ENCODE measurements at places on chromosomes 7 and 10.

DNA sequence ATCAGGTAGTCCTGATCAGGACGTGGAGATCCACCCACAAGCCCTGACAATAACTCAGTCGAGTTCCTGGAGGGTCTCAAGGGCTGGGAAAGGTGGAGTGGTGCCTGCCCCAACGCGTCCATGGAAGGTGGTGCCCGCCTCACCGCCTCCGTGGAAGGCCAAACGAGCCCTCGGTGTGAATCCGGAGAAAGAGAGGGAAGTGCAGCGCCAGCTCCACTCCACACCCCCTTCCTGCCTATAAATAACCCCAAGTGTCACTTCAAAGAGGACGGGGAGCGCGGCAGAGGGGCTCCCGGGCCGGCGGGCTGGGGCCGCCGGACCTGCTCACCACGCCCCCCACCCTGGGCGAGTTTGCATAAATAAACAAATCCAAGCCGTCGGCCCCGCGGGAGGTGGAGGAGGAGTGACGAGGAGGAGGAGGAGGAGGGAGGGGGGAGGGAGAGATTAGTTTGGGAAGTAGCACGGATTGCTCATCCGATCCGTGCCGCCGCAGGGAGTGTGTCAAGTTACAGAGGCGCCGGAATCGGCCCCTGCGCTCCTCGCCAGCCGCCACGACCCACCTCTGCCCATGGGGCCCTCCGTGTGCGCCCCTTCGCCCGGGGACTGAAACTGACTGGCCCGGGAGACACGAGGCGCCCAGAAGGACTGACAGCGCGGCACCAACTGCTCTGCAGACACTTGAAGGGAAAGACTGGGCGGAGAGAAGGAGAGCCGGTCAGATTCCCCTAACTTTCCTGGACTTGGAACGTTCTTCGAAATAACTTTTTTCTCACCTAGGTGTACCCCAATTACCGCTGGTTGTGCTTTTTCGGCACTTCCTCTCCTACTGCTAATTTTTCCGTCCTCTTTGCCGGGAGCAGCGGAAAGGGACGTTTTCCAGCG lies at the start of gene COL13A1:
TSS of gene COL13A1 (plus strand) at position 473 of the 882 bp plus-strand sequence. CDS start 518 bp downstream, outside the sequence.
- DNase-seq: no peak

- no peak for DNase-seq
Measured at GRCh38 chr7:134660961-134661376, 14.3 kb downstream of the BPGM start.

GRCh38 chr10:28681291-28681763 lies 4.0 kb downstream of the BAMBI start:
- no peak for DNase-seq

GRCh38 chr7:102119213-102119651 lies 167.4 kb upstream of the SH2B2 start:
- DNase-seq: no peak

DNA sequence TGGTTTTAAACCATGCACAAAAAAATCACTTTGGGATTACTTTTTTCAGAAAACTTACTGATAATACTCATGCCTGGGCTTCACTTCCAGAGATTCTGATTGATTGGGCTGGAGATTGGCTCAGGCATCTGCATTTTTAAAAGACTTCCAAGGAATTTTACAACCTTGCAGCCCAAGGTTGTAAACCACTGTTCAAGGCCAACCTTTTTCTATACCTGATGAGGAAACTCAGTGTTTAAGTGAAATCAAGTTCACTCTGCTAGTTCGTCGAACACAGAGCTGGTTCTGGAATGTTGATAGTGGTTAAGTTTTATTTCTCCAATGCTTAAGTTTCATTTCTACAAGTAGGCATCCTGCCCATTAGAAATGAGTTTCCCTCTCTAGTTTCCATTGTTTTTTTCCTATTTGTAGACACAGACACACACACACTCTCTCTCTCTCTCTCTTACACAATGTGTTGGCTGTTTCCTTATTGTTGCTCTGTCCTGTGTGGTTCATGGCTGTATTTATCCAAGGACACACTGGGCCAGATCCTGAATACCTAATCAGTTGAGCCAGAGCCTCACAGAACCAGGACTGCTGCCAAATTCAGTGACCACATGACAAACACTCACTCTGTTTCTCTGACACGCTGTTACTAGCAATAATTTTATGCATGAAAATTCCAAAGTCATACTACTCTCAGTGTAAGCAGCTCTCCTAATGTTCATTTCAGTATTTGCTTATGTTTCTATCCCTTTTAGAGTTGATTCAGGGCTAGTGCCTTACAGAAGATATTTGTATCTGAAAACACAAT lies 3.7 kb upstream of the IFIT1B start:
- DNase-seq: no peak

GRCh38 chr7:34158368-34159153 lies 253.2 kb downstream of the BMPER start:
- no peak for DNase-seq

GRCh38 chr10:126214021-126214420 lies 174.3 kb downstream of the ADAM12 start:
- DNase-seq: no peak

- DNase-seq: peak; percentile 64
Measured at GRCh38 chr10:79149662-79150443, 81.1 kb downstream of the ZMIZ1 start.

DNA sequence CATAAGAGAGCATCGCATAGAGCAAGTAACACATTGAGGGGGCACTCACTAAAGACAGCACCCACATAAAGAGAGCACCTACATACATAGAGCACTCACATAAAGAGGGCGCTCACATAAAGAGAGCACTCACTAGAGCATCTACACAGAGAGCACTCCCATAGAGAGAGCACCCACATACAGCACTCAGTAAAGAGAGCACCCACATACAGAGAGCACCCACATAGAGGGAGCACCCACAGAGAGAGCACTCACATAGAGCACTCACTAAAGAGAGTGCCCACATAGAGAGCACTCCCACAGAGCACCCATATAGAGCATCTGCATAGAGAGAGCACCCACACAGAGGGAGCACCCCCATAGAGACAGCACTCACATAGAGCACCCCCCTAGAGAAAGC lies 47.8 kb downstream of the INSIG1 start:
- no peak for DNase-seq

DNA sequence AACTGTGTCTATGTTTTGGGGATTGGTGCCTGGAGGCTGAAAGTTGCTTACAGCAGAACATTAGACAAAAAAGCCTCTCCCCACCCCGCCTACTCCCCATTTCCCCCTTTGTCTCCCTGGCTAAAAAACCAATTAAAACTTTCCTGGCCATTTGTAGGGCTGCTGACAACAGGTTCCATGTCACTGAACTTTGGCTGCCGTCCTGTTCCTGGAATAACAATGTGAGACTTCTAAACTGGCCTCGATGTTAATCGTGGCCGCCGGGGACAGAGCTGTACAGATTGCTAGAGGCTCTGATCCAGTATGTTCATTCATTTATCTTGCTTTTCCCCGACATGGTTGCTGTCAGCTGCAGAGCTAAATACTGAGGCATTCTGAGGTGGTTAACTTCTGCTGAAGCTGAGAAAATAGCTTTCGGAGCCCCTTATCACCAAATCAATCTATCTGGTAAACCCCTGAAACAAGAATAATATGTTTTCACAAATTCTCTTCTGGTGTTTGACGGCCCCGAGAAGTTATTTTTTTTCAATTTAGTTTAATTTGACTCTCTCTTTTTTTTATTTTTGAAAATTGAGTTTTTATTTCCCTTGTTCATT lies 271.6 kb downstream of the GFRA1 start:
- DNase-seq: no peak

- no peak for DNase-seq
Measured at GRCh38 chr7:113801751-113802150, 117.1 kb downstream of the PPP1R3A start.

DNA sequence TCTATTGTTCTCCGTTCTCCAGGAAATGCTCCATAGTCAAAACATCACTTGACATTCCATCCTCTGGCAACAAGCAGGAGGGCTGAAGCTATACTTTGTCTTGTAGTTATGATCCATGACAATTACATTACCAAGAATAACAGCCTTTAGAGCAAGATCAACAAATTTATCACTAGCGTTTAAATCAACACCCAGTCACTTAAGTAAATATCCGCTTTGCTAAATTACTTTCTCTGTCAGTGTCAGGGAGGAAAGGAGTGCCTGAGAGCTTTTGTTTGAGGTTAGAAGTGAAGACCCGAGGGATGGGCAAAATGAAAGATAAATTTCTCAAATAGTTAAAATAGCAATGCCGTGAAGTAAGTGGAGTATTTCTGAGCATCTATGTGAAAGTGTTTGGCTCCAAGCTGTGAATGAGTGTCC lies 236.1 kb upstream of the BMPER start:
- DNase-seq: no peak

DNA sequence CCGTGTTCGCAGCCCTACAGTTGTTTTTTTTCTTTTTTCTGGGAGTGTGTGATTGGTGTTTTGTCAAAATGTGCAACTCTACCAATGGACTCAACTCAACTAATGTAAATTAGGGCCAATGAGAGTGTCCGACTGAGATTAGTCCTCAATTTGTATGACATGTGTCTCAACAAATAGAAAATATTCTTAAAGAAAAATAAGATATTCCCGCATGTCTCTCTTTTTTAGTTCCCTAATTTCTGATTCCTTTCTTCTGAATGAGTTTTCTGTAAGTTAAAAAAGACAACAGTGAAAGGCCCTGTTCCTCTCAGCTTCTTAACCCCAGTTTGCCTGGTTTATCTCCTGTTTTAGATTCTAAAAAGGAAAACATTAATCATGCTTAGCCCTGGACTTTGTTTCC lies 61.5 kb downstream of the ARID5B start:
- no peak for DNase-seq

GRCh38 chr10:72889391-72889831 lies 4.1 kb upstream of the OIT3 start:
- no peak for DNase-seq

DNA sequence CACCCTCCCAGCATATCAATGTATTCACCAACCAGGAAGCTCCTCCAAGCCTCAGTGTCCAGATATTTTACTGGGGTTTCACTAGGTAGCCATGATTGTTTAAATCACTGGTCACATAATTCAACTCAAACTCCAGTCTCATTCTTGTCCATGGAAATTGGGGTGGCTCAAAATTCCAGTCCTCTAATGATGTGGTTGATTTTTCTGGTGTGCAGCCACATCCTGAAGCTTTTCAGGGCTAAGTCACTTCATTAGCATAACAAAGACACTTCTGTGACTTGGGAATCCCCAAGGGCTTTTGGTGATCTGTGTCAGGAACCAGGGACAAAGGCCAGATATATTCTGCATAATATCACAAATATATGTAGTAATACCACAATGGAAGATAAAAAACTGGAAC lies 786.9 kb upstream of the IGFBP3 start:
- DNase-seq: no peak

DNA sequence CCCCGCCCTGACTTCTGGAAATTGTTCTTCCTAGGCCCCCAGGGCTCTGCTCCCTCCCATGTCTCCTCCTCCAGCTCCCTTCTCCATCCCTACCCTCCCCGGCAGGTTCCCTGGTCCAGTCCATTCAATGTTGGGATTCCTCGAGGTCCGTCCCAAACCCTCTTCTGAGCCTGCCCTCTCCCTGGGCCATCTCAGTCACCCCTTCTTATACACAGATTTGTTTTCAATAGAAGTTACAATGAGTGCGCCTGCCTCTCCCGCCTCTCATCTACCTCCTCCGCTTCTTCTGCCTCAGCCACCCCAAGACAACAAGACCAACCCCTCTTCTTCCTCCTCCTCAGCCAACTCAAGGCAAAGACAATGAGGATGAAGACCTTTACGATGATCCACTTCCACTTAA lies 67.9 kb downstream of the OAT start:
- no peak for DNase-seq

GRCh38 chr10:103854686-103855391 lies 537 bp downstream of the SH3PXD2A start:
- DNase-seq: peak; percentile 17

- no peak for DNase-seq
Measured at GRCh38 chr10:103273041-103273441, 3.9 kb upstream of the INA start.

DNA sequence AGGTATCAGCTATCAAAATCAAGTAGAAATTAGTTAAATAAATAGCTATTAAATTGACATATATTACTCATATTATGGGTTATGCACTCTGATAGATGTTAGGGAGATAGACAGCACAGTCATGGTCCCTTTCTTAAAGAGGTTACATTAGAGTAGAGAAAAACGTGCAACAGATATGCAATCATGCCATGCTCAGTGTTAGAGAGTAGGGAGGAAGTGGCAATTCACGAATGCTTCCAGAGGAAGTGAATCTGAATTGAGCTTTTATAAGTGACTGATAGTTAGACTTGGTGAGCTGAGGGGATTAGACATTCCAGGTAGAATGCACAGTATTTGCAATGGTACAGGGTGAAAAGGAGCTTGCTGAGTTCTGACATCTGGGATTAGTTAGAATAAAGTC lies 349.8 kb downstream of the NXPH1 start:
- no peak for DNase-seq

DNA sequence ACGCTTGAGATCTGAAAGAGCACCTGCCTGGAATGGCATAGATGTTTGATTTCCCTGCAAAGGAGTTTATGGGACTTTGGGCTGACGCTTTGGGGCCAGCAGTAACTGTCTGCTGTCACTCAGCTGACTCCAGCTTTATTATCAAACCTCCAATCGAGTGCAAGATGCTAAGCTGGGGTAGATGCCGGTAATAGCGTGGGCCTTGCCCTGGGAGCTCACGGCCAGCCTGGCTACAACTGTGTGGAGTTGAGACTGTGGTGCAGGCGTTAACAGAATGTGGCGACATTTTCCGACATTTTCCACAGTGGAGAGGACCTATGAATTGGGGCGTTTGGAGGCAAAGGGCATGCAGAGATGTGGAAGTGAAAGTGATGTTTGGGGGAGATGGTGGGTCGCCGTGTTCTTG lies 1.3 kb downstream of the CHST12 start:
- no peak for DNase-seq

DNA sequence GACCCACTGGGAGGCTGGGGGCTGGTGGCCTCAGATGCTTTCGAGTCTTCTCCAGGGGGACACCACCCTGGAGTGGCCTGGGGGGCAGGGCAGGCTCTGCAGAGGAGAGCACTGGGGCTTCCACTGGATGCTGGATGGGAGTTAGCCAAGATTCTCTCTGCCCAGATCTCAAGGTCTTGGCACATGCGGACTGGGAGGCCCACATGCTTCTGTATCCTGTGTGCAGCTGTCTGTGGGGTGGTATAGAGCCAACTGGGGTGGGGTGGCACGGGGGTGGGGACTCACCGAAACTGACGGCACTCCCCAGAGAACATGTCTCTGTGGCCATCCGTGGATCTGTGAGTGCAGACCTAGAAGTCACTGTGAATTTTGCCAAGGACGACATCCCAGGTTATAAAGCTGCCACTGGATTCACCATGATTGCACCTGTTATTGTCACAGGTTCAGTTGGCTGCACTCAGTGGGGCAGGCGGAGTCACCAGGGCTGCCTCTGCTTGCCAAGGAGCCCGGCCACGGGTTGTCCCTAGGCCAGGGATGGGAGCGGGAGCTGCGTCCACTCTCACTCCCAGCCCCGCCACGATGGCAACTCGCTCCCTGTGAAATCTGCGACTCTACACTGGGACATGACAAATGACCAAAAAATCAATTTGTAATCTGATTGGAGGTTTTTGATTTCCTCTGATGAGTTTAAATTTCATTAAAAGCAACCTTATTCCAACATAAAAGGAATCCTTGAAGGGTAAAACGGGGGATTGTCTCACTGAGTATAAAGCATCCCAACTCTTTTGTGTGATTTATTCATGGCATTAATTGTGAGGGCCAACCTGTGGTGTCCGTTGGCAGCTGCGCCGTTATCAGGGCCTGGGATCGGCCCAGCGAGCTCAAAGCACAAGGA lies 131.3 kb downstream of the EBF3 start:
- no peak for DNase-seq

Measured in stimulated activated naive CD8-positive, alpha-beta T cell treated with anti-CD3 and anti-CD28 coated beads, Interleukin-15, amount 100 ng/mL, for 72 hours (primary cell).